ENCODE measurements at places on chromosomes 12 and 14.

- DNase-seq = no peak
Observed at GRCh38 chr14:52895000-52895399, 55.9 kb downstream of the FERMT2 start.

DNA sequence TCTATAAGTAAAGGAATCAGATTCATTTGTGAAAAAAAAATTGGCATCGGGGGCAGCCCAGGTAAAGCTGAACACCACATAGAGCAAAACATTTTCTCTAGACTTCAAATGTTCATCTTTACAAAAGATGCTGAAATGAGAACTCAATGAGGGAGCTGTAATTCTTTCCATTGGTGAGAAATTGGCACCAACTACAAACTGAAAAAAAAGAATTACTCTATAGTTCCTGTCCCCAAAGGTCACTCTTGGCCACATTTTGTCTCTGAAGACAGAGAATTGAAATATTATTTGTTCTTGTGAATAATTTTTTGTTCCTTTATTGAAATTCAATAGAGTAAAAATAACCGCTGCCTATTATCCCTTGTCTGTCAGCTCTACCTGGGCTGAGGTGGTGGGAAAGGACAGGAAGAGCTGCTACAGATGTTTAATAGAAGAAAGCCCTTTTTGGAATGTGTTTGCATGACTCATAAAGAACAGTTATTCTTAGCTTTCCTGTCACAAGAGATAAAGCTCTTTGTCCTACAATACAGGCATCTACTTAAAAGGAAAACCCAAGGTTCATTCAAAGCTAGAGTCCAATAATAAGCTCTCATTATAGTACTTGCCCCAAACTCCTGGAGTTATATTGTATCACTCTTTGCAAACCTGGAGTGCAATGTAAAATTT is 380.1 kb upstream of the KITLG start:
- no peak for DNase-seq

DNA sequence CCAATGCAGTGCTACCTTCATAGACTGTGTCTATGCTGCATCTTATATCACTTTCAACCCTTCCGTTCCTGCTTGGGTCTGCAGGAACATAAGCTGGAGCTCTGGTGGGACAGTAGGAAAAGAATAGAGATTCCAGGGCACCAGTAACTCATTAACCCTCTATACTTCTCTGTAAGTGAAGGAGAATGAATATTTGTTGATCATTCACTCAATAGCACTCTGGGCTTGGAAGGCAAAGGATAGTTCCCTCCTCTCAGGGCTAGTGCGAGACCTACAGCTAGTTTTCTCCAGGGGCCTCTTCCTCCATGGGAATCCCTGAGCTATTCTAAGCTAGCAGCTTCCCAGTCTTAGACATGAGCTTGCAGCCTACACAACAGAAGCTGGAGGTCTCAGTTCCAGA is 84.7 kb downstream of the BMP4 start:
- DNase-seq = no peak

DNA sequence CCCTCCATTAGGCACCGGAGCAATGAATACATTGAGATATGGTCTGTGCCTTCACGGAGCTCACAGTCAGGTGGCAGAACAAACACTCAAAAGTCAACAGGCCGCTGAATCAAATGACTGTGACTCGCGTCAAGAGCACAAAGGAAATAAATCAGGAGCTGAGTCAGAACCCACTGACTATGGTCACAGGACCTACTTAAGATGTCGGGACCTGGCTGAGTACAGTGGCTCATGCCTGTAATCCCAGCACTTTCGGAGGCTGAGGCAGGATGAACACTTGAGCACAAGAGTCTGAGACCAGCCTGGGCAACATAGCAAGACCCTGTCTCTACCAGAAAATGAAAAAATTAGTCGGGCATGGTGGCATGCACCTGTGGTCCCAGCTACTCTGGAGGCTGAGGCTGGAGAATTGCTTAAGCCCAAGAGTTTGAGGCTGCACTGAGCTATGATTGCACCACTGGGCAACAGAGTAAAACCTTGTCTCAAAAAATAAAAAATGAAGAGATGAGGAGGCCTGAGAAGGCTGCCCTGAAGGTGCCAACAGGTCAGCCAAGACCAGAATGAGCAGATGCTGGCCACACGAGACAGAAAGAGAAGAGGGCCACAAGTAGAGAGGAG is 19.9 kb downstream of the TMEM233 start:
- no peak for DNase-seq

DNA sequence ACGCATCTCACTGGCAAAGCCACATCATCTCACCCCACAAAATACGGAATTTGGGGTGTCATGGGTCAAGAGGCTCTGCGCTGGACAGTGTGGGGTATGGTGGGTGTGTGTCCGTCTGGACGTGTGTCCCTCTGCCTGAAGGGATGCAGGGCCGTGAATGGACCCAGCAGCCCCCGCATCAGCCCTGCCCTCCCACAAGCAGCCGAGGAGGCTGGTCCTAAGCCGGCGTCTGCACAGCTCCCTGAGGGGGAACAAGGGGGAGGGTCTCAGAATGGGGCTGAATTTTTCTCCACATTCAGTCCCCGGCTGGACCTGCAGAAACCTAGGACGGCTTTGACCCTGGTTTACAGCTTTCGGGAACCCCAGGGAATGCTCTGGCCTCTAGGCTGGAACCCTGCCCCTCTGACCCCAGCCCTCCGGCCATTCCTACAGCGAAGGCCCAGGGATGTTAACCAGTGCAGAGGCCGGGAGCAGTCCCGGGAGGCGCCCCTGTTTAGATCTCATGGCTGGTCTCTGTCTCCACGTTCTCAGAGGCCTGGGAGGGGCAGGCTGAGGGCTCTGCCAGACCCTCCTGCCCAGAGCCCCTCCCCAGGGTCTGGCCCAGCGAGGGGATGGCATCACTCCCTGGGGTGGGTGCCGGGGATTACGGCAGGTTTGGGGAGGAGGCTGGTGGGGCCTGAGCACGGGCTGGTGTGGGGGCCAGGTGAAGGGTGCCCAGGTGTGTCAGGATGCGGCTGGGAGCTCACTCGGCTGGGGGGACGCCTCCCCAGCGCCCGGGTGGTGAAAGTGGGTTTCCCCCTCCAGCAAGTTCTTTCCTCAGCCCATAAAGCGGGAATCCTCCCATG is 156.5 kb upstream of the C14orf180 start:
- DNase-seq = no peak

GRCh38 chr12:6280672-6281071 is 29.8 kb upstream of the PLEKHG6 start:
- DNase-seq = no peak

DNA sequence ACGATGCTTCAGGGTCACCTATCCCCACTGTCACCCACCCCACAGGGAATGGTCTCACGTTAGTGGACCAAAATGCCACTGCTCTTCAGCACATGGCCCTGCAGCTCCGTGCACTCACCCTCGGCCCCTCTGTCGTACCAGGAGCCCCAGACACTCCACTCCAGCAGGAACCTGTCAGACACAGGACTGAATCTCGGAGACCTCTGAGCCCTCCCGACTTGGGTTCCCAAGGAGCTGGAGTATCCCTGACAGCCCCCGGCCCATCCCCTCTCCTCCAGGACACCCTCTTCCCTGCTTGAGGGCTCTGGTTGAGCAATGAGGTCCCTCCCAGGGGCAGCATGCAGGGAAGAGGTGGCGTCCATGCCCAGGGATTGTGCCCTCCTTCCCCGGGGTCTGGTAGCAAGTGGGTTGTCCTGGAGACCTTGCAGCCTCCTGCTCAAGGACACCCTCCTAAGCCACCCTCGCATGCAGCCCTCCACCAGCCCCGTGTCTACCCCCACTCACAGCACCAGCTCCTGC is 20.4 kb upstream of the LRTM2 start:
- DNase-seq = no peak

GRCh38 chr14:68757618-68758081 is 35.2 kb downstream of the ZFP36L1 start:
- DNase-seq = no peak

DNA sequence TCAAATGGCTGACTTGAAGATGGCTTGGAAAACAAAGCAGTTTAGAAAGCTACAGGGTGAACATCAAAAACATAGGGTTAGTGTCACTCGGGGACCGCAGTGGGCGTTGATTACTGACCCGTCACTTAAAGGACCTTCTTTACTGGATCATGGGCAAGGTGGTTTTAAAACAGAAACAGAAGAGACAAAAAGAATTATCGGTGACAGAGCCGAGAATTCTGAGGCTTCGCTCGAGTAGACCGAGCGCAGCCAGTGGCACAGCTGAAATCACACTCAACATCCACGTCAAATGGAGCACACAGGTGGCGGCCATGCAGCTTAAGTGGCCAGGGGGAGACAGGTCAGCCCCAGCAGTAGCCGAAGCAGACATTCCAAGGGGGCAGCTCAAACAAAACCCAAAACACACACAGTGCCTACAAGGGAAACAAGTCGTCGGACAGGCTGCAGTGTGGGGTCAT is 17.3 kb downstream of the SNRNP35 start:
- DNase-seq = no peak

Data from stimulated activated CD4-positive, alpha-beta T cell treated with anti-CD3 and anti-CD28 coated beads, TNF-alpha, amount 100 ng/mL, for 1 hour (primary cell).